ENCODE measurements at places on chromosomes 4 and X.

GRCh38 chr4:182835006-182835740 is 82.0 kb downstream of the DCTD start:
- DNase-seq = no peak

GRCh38 chr4:7716010-7716721 is 223.5 kb downstream of the AFAP1 start:
- no peak for DNase-seq

- DNase-seq = peak; percentile 19
Measured at GRCh38 chr4:77465271-77465670, 140.3 kb upstream of the CXCL13 start.

DNA sequence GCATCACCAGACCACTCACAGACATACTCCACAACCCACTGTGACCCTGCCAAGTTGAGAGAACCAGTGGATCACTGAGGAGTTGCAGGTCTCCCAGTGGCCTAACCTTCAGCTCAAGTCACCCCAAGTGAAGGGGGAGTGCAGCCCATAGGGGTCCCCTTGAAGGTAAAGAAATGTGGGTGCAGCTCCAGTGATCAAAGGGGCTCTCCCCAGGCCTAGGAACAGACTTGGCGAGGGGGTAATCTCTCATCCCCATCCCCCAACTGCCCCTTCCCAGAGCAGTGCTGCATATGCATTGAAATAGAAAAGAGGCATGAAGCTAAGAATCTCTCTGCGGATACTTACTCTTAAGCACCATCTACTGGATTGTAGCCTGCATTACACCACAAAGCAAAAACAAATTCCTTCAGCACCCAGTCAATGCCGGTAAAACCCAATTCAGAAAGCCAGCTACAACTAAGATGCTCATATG is 27.0 kb downstream of the MAGEE1 start:
- no peak for DNase-seq

DNA sequence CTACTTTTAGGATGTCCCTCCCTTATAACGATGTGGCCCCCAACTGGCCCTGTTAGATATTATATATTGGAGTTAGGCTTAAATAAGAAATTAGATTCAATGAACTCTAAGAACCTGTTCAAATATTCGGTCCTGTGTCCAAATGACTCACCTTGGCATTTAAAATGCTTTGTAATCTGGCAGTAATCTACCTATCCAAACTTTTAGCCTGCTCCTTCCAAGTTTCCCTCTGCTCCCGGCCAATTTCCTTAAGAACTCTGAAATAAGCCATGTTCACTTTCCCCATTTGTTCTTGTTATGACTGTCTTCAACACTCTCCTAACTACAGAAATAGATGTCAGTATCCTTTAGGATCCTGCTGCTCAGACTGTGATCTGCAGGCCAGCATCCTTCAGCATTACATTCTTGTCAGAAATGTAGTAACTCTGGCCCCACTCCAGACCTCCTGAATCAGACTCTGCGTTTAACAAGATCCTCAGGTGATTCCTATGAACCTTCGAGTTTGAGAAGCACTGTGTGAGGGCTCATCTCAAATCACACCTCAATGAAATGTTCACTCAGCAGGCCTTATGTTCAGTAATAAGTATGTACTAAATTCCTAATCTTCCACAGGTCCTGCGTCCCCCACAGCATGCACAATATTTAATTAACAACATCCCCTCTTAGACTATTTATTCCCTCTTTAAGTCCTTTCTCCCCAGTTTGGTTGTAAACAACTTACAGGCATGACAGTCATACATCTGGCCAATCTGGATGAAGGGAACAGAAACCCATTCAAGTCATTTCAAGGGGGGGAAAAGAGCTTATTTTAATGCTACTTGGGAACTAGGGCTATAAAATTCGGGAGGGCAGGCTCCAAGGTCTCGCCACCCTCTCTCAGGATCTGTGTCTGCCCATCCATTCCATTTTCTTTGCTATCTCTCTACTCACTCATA is 3.0 kb downstream of the ATP8A1 start:
- DNase-seq = no peak

- DNase-seq = peak; percentile 3
Measured at GRCh38 chrX:107154787-107155620, 36.4 kb upstream of the RBM41 start.

GRCh38 chrX:108671526-108671925 is 64.8 kb downstream of the IRS4 start:
- no peak for DNase-seq

Data from GM10248 (cell line).